ENCODE measurements at places on chromosomes 6 and 20.

DNA sequence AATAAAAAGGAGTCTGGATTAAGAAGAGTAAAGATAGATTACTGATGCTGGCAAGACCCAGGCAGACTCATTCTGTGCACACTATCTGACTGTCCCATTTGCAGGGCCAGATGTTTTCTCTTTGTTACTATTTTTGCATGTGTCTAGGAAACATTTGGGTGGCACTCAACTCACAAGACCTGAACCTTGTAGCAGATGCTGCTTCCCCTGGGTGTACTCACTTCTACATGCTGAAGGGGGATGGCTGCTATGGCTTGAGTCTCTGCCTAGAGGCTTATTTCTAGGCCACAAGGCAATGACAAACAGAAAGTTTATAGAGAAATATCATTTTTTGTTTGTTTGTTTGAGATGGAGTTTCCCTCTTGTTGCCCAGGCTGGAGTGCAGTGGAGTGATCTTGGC lies 351.4 kb downstream of the FOXA2 start:
- DNase-seq: no peak

- DNase-seq: no peak
These were observed 23.8 kb upstream of the GCM1 start for GRCh38 chr6:53172468-53172803.

DNA sequence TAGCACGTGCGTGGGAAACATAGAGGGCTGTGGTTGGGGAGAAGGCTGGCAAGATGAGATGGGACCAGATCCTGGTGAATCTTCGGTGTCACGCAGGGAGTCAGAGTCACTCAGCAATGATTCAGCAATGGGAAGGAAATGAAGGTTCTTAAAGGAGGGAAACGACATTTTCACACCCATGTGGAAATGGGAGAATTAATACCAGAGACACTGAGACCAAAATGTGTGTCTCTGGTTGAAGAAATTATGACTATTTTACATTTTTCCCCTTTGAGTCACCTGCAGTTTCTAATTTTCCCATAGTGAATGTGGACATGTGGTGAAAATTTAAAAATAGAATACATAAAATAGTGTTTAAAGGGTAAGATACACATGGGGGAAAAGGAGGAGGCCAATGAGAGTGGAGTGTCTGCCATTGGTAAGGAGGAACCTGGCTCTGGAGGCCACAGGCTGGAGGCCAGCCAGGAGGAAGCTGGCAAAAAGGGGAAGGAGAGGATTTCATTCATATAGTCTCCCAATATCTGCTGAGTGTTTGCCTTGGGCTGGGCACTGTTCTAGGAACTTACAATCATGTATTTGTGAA lies 17.5 kb downstream of the NRN1 start:
- DNase-seq: no peak

GRCh38 chr6:41508479-41508878 lies 37.7 kb upstream of the FOXP4 start:
- DNase-seq: no peak

- DNase-seq: no peak
These were observed 231.4 kb downstream of the ARID1B start for GRCh38 chr6:157008568-157008967.

DNA sequence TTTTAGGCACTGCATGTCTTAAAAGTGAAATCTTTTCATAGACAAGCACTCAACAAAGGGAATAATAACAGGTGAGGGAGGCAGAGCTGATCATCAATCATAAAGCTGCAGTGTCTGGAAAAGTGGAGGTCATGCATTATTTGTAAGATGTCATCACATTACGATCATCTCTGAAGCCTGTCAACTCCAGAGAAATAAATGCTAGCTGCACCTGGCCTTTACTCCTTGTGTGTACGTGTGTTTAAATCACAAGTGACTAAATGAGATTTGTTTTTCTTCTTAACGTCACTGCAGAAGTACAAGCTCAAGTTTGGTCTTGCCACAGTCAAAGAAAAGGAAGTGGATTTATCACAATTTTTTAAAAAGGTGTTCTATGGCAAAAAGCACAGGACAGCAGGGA lies 275.5 kb upstream of the SGK1 start:
- no peak for DNase-seq

GRCh38 chr6:105274678-105275077 lies 94.9 kb upstream of the POPDC3 start:
- no peak for DNase-seq

GRCh38 chr20:45771182-45771759 lies 20.4 kb downstream of the WFDC3 start:
- peak; percentile 61 for DNase-seq

DNA sequence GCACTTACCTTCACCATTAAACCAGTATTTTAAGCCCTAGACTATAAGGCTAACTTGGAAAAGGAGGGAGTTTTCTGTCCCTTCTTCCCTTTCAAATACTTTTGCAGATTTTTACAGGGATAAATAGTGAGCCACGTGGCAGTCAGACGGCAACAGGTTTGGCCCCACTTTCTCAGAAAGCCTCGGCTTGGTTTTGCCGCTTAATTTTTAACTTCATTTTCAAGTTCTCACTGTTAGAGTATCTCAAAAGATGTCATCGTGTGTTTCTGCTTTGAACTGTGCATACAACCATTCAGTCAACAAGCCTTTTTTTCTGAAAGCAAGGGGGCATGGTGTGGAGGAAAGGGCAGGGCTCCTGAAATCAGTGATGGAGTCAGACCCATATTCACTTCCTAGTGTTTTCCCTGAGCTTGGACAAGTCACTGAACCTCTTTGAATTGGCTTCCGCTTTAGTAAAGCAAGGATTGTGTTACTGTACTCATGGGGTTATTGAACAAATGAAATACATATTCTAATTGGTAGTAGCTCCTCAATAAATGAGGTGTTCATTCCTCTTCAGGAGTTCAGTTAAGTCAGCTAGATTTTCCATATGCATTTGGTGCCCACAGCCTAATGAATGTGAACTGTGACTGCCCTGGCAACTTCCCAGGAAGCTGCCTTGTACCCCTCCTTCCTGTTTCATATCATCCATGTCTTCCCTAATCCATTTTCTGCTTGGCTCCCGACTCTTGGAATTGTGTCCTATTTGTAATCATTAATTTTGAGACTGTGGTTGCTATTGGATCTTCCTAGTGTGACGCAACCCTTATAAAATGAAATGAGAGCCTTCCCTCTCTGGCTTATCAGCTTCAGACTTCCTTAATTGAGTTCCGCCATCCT lies at the start of gene SLC17A2:
Gene SLC17A2 (minus strand): TSS at position 160 of the 879 bp plus-strand sequence. CDS start 4,895 bp downstream, outside the sequence.
- DNase-seq: no peak

DNA sequence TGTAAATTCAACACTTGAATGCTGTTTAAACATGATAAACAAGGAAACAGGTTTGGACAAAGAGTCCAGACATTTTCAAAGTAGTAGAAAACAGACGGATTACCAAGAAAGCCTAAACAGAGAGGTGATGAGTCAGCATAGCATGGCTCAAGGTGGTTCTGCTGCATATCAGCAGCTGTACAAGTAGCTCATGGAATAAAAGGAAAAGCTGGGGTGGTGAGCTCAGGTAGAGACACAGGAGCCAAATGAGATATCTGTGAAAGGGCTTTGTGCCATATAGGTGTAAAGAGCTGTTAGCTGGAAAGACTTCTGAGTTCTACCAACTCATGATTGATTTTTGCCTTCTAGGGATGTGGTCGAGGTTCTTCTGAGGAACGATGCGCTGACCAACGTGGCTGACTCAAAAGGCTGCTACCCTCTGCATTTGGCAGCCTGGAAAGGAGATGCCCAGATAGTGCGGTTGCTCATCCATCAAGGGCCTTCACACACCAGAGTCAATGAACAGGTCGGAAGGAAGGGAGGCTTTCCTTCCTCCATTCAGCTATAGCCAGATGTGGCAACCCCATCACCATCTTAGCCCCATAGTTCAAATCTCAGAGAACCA lies 80.7 kb downstream of the ANKS1A start:
- no peak for DNase-seq

DNA sequence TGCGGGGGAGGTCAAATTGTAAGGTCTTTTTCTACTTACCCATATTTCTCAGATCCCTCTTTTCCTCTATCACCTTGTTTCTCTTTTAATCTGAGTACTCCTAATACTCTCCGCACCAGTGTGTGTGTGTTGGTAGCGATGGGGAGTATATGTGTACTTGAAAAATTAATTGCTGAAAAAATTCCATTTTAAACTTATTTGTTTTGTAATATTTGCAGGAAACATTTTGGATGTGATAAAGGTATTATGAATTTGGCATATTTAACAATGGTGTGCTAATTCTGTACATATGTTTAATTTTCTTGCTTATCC lies 48.1 kb upstream of the MLIP start:
- DNase-seq: no peak

DNA sequence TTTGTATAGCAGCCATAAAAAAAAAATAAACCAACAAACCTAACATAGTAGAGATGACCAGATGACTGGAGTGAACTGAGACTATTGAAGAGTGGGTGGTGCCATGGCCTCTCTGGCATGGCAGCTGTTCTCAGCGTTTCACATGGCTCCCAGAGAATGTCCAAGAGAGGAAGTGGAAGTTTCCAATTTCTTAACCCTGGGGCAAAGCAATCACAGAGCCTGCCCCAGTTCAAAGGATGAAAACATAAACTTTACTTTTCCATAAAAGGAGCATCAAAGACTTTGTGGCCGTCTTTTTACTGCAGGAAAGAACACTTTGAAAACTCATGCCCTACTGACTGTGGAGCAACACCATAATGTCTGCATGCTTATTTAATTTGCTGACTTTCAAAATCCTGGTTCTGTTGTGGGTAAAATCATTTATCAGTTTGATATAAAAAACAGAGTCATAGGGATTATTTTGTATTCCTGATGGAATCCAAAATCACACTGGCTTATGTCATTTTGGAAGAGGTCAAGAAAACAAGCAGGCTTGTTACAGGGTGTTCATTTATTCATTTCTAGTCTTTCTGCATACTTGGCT lies 165.4 kb downstream of the SLC35B3 start:
- no peak for DNase-seq

- DNase-seq: no peak
These were observed 23.5 kb downstream of the CARMIL1 start for GRCh38 chr6:25302677-25303128.

- no peak for DNase-seq
These were observed 229.6 kb downstream of the SAMD5 start for GRCh38 chr6:147738099-147738498.

DNA sequence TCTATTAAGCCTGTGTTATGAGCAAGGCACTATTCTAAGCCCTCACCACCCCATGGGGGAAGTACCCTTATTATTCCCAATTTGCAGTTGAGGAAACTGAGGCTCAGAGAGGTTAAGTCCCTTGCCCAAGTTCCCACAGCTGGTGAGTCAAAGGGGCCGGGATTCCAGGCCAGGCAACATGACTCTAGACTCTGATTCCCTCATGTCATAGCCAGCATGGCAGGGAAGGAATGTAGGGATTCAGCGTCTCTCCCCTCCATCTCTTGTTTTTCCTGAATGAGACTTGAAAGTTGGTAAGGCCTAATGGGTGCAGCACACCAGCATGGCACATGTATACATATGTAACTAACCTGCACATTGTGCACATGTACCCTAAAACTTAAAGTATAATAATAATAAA lies 6.7 kb downstream of the C6orf132 start:
- no peak for DNase-seq

DNA sequence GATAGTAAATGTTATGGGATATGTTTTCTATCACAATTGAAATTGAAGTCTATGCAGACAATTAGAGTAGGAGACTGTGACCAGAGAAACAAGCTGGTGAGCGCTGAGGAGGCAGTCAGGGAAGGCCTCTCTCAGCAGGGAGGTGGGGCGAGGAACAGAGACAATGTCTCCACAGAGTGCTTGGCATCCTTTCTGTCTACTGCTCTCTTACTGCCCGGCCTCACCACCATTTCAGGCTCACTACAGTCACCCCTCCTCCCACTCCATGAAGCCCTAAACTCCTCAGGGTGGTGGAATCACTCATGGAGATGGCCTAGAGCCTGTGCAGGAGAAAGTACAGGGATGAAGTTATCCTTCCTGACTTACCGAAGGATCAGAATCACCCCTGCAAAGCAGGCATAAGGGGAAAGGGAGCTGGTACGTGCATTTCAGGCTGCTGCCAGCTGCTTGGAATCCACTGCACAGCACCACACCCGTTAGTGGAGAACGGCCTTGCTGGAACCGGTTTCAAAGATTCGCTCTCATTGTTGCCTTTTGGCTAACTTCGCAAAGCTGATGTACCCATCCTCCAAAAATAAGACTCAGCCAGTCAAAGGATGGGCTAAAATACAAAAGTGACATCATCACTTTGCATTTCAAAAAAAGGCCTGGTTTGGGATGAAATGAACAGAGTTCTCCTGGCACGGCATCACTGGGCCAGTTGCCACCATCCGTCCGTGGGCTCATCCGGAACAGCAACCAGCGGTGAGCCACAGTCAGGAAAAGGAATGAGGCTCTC lies 67.3 kb downstream of the SLC22A23 start:
- DNase-seq: no peak

DNA sequence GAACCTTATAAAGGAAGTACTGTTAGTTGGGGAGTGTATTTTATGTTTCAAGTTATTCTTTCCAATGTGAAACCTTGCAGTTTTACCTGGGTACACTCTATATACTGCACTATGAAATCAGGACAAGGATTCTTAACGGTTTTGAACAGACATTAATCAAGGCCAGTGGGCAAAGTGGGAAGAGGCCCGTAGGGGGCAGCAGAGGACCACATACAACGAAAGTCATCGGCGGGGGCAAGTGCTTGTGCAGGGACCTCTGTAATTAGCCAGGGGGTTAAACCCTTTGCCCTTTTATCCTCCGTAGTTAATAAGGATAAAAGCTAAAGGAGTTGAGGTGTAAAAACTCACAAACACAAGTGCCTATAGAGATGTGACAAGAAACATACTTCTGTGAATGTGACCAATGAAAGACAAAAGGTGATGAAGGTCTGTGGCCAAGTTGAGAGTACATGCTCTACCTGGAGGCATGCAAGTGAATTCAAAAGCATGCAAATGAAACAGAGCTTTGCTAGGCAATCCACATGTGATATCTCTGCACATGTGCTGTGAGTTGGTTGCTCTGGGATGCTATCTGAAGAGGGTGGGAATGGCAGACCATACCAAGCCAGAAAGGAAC lies 392.7 kb upstream of the MAN1A1 start:
- DNase-seq: no peak

GRCh38 chr20:60512443-60512842 lies 554.2 kb downstream of the CDH26 start:
- no peak for DNase-seq

Measured in activated naive CD8-positive, alpha-beta T cell treated with anti-CD3 and anti-CD28 coated beads, Interleukin-2, amount 50 U/mL, for 16 hours (primary cell).